Stimulated activated CD4-positive, alpha-beta T cell treated with anti-CD3 and anti-CD28 coated beads, Interleukin-1b, Interleukin-23, amount 100 ng/mL, for 24 hours (primary cell): ENCODE measurements at places on chromosomes 7 and 10.

GRCh38 chr7:70506434-70506833 is 625.5 kb upstream of the GALNT17 start:
- DNase-seq, result no peak

- DNase-seq, result no peak
Observed at GRCh38 chr7:55075464-55076021, 56.7 kb downstream of the EGFR start.

DNA sequence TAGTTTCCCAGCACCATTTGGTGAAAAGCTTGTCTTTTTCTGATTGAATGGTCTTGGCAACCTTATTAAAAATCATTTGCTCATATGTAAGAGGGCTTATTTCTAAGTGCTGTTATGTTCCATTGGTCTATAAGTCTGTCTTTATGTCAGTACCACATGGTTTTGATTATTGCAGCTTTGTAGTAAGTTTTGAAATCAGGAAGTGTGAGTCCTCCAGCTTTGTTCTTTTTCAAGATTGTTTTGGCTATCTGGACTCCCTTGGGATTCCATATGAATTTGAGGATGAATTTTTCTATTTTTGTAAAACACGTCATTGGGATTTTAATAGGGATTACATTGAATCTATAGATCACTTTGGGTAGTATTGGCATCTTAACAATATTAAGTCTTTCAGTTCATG is 5.4 kb downstream of the KIF11 start:
- no peak for DNase-seq

GRCh38 chr10:127293640-127294039 is 97.2 kb upstream of the INSYN2A start:
- DNase-seq, result peak; percentile 11

GRCh38 chr10:75202321-75203045 is 8.1 kb upstream of the VDAC2 start:
- DNase-seq, result no peak

GRCh38 chr7:112009081-112009480 is 197.1 kb downstream of the DOCK4 start:
- no peak for DNase-seq
